Amniotic epithelial cell (primary cell): ENCODE measurements at places on chromosomes 5 and 9.

- DNase-seq: no peak
Observed at GRCh38 chr5:158798140-158798539, 301.6 kb downstream of the EBF1 start.

GRCh38 chr5:143554918-143555477, 151.5 kb upstream of the NR3C1 start:
- peak; percentile 74 for DNase-seq

- DNase-seq: peak; percentile 64
Observed at GRCh38 chr5:179668391-179668790, 12.4 kb downstream of the CBY3 start.

- peak; percentile 52 for DNase-seq
Observed at GRCh38 chr5:16736158-16736995, 119.6 kb upstream of the RETREG1 start.

DNA sequence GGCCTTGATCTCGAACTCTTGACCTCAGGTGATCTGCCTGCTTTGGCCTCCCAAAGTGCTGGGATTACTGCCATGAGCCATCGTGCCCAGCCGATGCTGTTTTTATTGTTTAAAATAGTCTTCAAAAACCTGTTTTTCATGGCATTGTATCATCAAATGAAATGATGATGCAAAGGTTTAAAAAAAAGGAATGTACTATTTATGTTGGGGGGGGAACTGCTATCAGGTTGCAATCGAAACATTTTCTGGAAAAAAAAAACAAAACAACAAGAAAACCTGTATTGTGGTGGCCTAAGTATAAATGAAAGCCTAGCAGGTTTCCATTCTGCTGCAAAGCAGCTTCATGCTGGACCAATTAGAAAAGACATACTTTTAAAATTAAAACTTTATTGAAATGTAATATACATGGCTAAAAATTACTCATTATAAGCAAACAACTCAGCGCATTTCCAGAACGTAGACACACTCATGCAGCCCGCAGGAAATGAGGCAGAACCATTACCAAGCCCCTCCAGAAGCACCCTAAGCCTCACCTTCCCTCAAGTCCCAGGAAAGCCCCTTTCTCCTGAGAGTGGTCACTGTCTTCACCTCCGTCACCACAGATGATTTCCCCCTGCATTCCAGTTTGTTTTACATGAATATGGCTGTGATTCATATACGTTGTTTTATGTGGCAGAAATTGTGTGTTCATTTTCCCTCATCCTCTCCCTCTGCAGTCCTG, 19.0 kb downstream of the GPR107 start:
- DNase-seq: peak; percentile 40

GRCh38 chr9:70534061-70534460, 119.6 kb upstream of the KLF9 start:
- peak; percentile 73 for DNase-seq

- peak; percentile 83 for DNase-seq
Observed at GRCh38 chr5:102649731-102650130, 105.4 kb upstream of the PAM start.

DNA sequence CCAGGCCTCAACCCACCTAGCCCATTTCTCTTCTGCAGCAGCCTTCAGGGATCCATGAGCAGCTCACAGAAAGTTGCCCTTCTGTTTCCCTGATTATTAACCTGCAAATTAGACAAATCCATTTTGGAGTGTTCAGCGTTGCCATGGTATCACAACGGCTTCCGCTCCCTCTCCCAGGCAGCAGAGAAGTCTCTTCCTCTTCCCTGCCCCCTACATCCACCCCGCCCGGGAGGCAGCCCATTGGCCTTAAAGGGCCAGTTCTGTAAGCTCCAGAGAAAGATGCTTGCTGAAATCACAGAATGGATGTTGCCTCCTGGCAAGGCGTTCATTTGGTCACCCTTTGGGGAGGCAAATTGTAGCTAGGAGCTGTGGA, 47.7 kb upstream of the BOD1 start:
- DNase-seq: no peak

- DNase-seq: peak; percentile 11
Observed at GRCh38 chr5:135141303-135142268, 107.6 kb upstream of the PITX1 start.

- peak; percentile 74 for DNase-seq
Observed at GRCh38 chr9:98502976-98503325, 205.8 kb downstream of the GABBR2 start.

DNA sequence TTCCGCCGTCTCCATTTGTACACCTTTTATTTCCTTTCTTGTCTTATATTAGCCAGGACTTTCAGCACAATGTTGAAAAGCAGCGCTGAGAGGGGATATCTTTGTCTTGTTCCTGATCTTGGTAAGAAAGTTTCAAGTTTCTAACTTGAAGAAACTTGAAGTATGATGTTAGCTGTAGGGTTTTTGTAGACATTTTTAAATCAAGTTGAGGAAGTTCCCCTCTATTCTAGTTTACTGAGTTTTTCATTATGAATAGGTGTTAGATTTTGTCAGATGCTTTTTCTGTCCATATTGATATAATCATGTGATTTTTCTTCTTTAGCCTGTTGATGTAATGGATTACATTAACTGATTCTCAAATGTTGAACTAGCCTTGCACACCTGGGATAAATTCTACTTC, 425.7 kb downstream of the PIK3R1 start:
- no peak for DNase-seq

GRCh38 chr9:90521811-90522570, 120.6 kb downstream of the DIRAS2 start:
- DNase-seq: no peak

- no peak for DNase-seq
Observed at GRCh38 chr5:34047774-34048572, 5.0 kb upstream of the C1QTNF3 start.

GRCh38 chr5:87541033-87541432, 128.3 kb upstream of the CCNH start:
- peak; percentile 1 for DNase-seq

- DNase-seq: peak; percentile 97
Observed at GRCh38 chr5:76790632-76791290, 28.1 kb upstream of the F2RL1 start.

- no peak for DNase-seq
Observed at GRCh38 chr5:137372016-137372772, 126.9 kb downstream of the SPOCK1 start.

- DNase-seq: no peak
Observed at GRCh38 chr5:138274189-138274853, at the start of gene GFRA3. Gene GFRA3 (minus strand): TSS chr5:138274621. CDS start chr5:138274424, 197 bp downstream.

DNA sequence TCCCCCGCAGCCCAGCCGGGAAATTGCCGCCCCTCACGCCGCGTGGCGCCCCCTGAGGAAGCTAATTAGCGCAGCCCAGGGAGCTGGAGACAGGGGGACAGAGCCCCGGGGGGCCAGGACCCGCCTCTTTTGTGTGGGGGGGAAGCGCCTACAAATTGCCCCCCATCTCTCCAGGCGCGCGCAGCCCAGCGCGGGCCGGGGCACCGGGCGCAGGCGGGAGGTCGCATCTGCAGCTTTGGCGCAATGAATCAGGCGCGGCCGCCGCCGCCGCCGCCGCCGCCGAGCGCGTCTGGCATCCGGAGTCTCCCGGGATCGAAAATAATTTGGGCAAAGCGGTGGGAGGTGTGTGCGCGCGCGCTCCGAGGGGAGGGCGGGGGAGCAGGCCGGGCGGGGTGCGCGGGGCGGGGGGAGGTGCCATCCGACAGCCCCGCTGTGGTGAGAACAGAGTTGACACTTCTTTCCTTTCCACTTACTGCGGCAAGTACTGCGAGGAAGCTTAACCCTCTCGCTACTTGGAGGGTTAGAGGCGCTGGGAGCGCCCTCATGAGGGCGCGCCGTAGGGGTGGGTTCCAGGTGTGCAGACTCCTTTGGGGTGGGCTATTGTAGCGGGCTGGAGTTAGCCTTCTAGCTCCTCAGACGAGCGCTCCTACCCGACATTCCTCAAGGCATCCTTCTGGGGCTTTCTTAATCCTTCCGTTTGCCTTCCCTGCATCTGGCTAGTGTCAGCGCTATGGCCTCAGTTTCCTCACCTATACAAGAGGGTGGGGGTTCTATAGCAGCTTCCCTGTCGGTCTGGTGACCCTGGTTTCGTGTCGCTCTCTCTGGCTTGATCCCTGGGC, 63.1 kb downstream of the CXXC5 start:
- no peak for DNase-seq

DNA sequence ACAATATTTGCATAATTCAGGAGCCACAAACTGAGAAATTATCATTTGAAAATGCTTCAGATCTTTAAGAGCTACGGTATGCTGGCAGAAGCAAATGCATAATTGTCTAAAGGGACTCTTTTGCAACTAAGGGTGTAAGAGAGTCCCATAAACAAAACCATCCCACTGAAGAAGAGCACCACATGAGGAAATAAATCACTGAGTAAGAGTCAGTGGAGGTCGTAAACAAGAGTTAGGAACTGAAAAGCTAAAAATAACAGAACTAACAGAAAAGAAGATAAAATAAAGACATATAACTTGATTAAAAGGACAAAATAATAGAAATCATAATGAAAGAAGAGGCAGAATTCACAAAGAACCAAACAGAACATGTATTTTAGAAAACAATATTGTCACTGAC, 3.5 kb upstream of the SMC2 start:
- DNase-seq: no peak

- no peak for DNase-seq
Observed at GRCh38 chr9:115191667-115192066, 73.7 kb upstream of the TNC start.

- DNase-seq: no peak
Observed at GRCh38 chr5:83331842-83332241, 139.7 kb upstream of the VCAN start.

- DNase-seq: no peak
Observed at GRCh38 chr5:1239505-1240251, 14.5 kb downstream of the SLC6A18 start.

- DNase-seq: peak; percentile 42
Observed at GRCh38 chr5:115544043-115544435, 536 bp downstream of the FEM1C start.

- peak; percentile 53 for DNase-seq
Observed at GRCh38 chr9:17116400-17116837, 18.4 kb upstream of the CNTLN start.

GRCh38 chr5:101009758-101010519, 106.9 kb upstream of the ST8SIA4 start:
- DNase-seq: no peak

DNA sequence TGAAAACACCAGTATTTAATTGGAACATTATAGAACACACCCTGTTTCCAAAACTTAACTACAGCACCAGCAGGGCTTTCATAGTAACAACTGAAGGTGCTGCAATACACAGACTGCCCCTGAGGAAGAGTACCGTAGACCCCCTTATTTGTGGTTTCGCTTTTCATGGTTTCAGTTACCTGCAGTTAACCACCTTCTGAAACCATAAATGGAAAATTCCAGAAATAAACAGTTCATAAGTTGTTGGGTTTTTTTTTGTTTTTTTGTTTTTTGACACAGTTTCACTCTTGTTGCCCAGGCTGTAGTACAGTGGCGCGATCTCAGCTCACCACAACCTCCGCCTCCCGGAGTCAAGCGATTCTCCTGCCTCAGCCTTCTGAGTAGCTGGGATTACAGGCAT, 9.5 kb upstream of the GLDC start:
- no peak for DNase-seq

- DNase-seq: no peak
Observed at GRCh38 chr5:119383008-119383407, 27.2 kb downstream of the TNFAIP8 start.

DNA sequence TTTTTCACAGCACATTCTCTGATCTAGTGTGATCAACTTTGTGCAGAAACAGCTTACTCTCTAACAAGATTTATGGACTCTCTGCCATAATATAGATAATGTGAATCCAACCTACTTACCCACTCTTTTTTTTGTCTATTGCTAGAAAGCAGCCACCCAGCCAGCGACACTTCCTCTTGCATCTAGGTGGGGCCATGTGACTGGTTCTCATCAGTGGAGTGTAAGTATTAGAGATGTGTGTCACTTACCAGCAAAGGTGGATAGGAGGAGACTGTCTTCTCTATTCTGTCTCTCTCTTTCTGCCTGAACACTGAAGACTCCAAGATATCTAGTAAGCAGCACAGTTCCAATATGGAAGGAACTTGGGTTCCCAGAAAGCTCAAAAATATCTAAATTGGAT, 174.8 kb downstream of the MCTP1 start:
- no peak for DNase-seq

GRCh38 chr5:157384971-157385709, 74.9 kb upstream of the NIPAL4 start:
- peak; percentile 90 for DNase-seq

DNA sequence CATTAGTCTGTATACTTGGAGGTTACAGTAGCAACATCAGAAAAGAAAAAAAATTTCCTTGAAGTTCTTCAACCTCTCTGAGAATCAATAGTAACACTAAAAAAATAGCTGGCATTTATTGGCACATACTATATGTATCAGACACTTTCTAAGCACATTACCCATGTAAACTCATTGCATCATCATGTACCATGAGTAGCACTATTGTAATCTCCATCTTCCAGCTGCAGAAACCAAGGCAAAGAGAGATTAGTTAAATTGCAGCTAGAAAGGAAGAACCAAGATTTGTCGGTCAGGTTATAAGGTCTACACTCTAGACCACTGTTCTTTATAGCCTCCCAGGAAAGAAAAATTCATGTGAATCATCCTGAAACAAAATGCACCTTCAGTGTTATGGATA, 31.4 kb upstream of the RAB3C start:
- no peak for DNase-seq

DNA sequence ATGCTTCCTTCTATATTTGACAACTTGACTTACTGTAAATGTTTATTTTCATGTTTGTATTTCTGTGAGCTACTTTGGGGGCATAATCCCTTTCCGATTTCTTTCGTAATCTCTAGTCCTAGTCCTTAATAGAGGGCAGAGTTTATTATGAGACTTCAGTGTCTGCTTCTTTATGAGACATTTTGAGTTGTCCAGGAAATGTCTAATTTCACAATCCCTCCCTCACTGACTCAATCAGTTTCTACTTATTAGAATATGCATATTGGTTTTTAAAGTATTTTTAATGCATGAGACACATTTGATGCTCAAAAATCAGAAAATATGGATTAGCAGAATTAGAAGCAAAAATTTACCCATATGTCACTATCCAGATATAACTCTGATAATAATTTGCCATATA, 160.9 kb downstream of the FOCAD start:
- DNase-seq: peak; percentile 50

DNA sequence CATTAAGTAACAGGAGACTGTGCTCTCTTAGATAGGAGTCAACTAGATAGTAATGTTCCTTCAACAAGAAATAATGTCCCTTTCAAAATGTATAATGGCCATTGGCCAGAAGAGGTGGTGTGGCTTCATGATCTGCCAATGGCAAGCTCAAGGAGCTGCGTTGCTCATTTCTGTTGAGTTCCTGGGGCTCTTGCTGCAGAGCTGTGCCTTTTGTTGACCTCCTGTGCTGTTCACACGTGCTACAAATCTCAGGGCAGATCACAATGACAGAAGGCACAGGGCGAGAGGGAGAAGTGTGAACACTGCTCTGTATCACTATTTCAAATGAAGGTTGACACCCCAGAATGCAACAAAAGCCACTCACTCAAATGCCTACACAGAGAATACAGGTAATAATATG, 16.0 kb upstream of the TBC1D2 start:
- no peak for DNase-seq

GRCh38 chr5:14465776-14466175, 115.8 kb upstream of the OTULINL start:
- DNase-seq: no peak

- DNase-seq: peak; percentile 60
Observed at GRCh38 chr5:146188358-146188757, 5.9 kb upstream of the LARS1 start.
